ENCODE measurements at places on chromosomes 11 and 22.
A peak's percentile ranks its signal among the peaks of the same experiment; 100 is the strongest.

DNA sequence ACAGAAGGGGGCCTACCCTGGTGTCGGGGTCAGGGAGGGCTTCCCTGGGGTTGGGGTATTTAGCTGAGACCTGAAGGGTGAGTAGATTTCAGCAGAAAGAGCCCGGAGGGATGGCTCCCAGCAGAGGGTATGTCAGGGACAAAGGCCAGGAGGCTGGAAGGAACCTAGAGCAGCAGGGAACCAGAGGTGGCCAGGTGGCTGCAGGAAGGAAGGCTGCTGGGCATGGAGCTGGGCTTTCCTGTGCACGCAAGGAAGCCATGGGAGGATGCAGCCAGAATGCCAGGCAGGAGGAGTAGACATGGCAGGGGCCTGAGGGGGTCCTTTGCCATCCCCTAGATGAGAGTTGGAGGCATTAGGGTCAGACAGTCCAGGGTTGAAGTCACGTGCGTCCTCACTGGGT is 27.4 kb upstream of the RELT start:
- DNase-seq = no peak

DNA sequence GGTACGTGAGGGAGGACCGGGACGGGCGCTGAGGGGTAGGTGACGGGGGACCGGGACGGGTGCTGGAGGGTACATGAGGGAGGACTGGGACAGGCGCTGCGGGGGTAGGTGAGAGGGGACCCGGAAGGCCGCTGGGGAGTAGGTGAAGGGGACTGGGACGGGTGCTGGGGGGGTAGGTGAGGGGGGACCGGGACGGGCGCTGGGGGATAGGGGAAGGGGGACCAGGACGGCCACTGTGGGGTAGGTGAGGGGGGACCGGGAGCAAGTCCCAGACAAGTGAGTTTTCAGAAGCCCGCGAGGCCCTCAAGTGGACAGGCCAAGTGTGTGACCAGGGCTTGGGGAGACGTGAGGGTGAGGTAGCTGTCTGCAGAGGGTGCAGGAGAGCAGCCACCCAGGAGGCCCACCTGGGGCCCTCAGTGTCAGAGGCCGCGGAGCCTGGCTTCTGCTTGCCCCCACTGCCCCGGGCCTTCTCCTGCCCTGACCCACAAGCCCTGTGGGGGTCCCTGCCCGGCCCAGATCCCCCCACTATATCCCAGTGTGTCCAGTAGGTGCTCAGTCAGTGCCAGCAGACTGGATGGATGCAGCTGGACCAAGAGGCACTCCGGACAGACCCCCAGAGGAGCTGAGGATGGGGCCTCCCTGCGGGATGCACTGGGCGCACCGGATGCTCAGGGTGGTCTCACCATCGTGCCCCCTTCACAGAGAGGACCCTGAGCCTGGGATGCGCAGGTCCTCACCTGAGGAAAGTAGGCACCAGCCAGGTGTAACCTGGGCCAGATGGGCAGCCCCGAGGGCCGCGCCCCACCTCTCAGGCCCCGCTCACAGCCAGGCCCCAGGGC is 44.2 kb upstream of the TH start:
- DNase-seq = peak; percentile 51

GRCh38 chr11:67374571-67375281 is 1.3 kb upstream of the CLCF1 start:
- DNase-seq = no peak

DNA sequence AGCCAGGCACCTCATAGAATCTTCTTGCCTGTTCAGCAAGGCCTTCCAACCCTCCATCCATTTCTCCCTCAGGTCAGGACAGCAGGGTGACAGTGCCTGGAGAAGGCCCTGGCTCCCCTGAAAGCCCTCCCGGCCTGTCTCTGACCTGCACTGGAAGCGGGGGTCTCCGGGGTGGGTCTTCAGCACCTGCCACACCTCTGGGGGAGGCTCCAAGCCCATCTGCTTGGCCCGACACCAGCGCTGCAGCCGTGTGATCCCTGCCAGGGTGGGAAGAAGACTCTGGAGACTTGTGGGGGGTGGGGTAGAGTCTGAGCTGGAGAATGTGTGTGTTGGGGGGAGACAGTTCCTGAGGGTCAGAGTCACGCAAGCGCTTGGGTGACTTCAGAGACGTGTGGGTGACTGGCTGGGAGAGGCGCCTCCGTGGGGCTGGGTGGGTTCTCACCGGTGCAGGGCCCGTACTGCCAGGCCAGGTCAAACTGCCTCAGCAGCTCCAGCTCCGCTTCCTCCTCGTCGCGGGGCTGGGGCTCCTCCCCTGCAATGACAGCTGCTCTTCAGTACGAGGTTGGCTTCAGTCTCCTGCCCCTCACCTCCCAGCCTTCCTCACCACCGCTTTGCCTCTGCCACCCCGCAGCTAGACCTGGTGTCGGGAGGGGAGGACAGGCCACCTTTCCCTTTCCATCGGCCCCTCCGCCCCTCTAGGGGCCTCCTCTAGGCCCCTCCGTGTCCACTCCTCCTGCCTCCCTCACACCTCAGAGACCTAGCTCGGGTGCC is 615 bp downstream of the POLD4 start:
- no peak for DNase-seq

DNA sequence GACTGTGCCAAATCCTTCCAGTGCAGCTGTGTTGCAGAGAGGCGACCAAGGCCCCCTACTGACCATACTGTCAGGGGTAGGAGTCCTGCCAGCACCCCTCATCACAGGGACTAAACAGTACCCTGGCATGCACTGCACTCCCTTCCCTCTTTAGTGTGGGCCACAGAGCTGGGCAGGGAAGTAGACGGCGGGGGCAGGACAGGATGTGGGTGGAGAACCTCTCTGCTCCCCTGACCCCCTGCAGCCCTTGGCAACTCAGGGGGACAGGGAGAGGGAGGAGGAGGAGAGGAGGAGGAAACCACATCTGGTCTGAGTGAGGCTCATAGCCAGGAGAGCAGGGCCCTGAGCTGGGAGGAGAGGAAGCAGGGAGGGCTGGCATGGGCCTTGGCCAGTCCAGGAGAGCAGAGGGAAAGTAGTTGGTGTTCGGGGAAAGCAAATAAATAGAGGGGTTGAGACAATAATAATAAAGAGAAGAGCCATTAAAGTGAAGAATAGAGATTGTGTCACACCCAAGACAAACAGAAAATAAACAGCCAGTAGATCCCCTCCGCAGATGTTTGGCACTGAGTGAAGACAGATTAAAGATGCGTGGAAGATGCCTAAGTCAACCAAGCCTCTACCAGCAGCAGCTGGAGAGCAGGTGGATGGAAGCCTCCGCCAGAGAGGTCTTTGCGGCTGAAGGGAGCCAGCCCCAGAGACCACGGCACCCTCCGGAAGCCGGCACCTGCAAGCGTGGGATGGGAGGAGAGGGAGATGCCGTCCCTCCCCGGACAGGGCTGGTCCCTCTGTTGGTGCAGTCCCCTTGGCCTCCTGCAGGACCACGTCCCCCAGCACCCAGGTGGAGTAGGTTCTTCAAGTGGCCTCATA is 61.5 kb downstream of the RPUSD4 start:
- DNase-seq = no peak

DNA sequence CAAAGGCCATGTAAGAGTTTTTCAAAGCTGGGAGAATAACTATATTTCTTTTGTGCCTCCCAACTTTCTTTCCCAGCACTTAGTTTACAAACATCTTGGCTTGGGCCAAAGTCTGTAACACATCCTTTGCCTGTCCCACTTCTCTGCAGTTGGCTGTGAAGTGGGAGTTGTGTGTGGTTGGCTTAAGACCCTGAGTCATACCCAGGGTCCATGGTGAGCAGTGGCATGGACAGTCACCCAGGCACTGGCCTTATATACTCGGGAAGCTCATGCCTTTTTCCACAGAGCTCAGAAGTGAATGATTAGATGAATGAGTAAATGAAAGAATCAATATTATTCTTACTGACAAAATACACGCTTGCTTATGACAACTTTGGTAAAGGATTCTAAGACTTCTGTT is 231.4 kb downstream of the BLID start:
- DNase-seq = no peak

- no peak for DNase-seq
Measured at GRCh38 chr11:30786256-30787110, 200.3 kb upstream of the MPPED2 start.

GRCh38 chr11:115766561-115766960 is 262.3 kb upstream of the CADM1 start:
- no peak for DNase-seq

DNA sequence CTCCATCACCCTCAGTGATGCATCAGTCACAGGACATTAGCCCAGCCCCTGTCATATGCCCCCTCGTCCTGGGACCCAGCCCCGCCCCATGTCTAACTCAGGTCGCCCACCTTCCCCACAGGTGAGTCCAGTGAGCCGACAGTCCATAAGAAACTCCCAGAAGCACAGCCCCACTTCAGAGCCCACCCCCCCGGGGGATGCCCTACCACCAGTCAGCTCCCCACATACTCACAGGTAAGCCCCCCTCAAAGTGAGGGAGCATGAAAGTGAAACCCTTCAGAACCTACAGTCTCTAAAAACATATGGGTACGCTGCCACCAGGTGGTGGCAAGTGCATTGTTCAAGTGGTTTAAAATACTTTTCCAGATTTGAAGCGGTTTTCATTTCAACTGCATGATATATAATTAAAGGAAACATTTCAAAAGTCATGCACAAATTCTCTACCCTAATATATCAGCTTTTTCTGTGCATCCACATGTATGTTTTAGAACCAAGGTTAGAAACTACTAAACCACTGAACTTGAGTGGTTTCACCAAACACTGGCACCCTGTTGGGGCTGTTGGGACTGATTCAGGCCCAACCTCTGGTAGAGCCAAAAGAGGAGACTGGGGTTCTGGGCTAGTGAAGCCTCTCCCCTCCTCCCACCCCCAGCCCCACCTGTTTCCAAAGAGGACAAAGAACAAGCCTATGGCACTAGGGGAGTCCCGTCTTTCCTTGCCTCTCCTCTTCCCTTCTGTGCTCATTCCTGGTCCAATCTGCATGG is 17.3 kb downstream of the EPS8L2 start:
- peak; percentile 38 for DNase-seq

DNA sequence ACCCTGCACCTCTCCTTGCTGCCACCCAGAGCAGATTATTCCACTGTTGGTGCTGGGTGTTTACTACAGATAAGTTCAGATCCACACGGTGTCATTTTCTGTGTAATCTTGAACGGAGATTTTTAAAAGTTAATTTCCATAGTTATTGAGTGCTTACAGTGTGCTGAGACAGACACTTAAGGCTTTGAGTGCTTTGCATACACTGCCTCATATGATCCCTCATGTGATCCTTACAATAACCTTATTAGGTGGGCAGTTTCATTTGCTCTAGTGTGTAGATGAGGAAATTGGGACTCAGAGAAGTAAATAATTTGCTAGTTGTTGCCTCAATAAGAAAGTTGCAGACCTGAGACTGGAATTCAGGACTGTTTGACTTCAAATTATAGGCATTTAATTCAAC is 32.3 kb upstream of the ME3 start:
- no peak for DNase-seq

DNA sequence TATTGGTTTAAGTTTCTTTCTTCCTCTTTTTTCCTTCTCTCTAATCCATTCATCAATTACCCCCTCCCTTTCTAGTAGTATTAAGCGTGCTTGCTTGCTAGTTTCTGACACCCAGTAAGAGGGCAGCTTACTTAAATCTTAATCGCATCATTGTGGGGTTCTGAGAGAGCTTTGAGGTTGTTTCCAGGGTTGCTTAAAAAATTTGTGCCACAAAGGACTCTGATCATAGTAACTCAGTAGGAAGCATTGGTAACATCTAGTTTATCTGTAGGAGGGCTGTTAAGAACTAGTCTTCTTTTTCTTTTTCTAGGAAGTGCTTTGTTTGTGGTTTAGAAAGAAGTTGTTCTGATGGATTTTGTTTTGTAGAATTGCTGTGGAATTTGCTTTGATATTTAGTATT is 45.3 kb downstream of the TMEM135 start:
- DNase-seq = peak; percentile 10

DNA sequence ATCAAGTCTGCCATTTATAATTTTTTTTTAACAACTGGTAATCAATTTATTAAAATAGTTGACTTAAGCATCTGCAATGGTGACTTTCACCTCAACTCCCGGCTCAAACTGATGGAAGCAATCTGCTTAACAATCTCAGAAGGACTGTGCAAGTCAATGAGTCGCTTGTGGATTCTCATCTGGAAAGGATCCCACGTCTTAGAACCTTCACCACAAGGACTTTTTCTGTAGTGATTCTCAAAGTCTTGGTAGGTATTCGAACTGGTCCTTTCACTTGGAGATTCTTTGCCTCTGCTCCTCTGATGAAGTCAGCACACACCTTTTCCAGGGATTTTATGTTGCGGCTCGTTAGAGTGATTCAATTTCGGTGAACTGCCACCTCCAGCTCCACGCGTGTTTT is 7.3 kb downstream of the RSF1 start:
- no peak for DNase-seq

- DNase-seq = no peak
Measured at GRCh38 chr11:111606986-111607385, 4.7 kb downstream of the SIK2 start.

DNA sequence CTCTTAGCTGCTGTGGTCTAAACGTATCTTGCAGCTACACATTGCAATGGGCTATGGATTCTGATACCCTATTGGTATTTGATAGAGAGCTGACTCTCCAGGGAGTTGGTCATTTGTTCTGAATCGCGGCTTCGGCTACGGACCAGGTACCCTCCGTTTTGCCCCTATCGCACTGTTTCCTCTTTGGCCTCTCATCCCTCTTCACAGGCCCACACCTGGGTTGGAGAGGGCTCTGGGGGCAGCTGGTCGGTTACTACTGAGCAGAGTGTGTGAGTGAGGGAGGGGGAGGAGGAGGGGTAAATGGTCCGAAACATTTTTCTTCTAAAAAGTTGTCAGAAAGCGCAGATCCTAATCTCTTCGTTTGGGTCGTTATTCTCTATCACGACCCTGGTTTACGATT is 48.8 kb upstream of the HSD17B12 start:
- no peak for DNase-seq

DNA sequence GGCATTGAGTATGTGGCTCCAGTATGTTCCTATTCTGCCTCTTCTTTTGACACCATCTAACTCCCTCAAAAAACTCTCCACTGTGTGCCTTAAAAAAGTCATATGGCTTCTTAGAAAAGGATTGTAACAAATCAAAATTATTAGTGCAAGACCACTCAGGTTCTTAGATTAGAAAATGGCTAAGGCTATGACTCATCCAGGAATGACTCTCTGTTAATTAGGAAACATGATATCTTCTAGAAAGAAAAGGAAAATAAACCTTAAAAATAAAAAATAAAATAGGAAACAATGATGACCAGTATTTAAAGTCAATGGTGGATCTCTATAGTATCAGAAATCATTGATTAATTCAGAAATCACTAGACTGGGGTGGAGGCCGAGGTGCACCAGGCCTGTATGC is 21.7 kb downstream of the SLC25A17 start:
- no peak for DNase-seq

GRCh38 chr22:29316141-29316828 is 788 bp upstream of the RASL10A start:
- no peak for DNase-seq

DNA sequence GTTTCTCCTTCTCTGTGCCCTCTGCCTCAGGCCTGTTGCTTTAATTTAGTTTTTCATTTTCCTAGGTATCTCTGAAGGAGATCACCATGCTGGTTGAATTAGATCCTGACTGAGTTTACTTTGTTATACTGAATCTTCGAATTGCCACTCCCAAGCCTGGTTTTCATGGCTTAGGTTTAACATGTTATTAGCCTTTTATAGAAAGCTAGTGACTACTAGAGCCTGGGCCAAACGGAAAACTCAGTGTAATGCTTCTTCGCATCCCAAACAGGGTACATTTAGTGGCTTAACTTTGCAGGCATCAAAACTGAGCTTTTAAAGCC is 3.6 kb downstream of the CRKL start:
- no peak for DNase-seq

Data from WERI-Rb-1 (cell line).